Ovary (tissue), 10 donors: ENCODE measurements at places on chromosomes 13 and 19. TPM values are rescaled to one million over a fixed set of nuclear protein-coding genes. Genes with fewer than 3 reads are reported as not detected.

DNA sequence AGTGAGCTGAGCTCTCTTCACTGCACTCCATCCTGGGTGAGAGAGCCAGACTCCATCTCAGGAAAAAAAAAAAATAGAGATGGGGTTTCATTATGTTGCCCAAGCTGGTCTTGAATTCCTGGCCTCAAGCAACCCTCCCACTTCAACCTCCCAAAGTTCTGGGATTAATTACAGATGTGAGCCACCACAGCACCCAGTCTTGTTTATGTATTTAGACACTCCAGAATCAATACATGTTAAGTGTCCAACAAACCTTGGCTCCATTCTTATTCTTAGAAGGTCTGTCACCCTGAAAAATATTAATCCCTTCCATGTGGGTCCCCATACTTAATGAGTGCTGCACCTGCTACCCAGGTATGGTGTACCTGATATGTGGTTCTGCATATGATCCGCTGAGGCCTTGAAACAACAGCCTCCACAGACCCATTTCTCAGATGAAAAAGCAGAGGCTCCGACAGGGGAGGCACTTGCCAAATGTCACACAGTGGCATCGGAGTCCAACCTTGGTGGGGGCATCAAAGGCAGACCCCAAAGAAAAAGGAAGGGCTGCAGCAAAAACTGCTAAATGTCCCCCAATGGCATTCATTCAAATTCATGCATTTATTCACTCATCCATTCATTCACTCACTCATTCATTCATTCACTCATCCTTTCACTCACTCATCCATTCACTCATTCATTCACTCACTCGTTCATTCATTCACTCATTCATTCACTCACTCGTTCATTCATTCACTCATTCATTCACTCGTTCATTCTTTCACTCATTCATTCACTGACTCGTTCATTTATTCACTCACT, 16.7 kb downstream of the TICAM1 start:
- DNase-seq = no peak

- no peak for DNase-seq
Observed at GRCh38 chr19:4294389-4294788, 7.8 kb downstream of the TMIGD2 start.

DNA sequence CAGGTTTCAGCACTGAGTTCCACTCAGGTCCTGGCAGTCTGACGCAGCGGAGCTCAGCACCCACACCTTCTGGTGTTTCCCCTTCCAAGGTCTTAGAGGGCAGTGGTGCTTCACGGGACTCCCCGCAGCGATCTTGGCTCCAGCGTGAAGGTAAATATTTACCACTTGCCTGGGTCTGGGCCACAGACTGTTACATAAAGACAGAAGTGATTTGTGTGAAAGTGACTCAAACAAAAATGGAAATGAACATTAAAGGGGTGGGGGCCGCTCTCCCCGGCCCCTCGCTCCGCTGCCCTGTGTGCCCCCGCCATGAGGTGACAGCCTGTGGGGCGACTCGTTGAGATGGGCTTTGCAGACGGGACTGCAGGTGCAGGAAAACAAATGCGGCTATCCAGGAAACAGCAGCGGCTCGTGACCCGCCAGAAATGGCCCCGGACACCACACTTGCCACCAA, 55.0 kb downstream of the GGACT start:
- DNase-seq = no peak

DNA sequence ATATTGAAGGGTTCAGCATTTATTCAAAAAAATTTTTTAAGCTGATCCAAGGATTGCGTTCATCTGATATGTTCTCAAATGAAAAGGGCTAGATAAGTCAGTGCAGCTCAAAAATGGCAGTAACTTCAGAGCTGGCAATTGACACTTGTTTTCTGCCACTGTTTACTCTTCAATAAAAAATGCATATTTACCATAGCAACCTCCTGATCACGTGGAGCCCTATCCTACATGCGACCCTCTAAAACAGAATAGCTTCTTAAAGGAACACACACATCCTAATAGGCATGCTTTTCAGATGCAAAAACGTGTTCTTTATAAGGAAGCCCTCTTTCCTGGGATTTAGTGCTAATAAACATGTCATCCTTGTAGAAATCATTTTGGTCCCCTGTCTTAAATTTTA, 150.2 kb downstream of the ZNF536 start:
- DNase-seq = no peak

- DNase-seq = no peak
Observed at GRCh38 chr13:72061613-72062012, 194.6 kb upstream of the DACH1 start.

Gene SLC6A16
- total RNA-seq = 5.7 TPM

Gene LILRB1
- 0.89 TPM for total RNA-seq
